ENCODE measurements at places on chromosomes 3 and 15. TPM values are rescaled to one million over a fixed set of nuclear protein-coding genes. Genes with fewer than 3 reads are reported as not detected.

Gene GJD2
- not detected for total RNA-seq

- no peak for DNase-seq
Observed at GRCh38 chr3:72797773-72798543, 50.3 kb downstream of the SHQ1 start.

DNA sequence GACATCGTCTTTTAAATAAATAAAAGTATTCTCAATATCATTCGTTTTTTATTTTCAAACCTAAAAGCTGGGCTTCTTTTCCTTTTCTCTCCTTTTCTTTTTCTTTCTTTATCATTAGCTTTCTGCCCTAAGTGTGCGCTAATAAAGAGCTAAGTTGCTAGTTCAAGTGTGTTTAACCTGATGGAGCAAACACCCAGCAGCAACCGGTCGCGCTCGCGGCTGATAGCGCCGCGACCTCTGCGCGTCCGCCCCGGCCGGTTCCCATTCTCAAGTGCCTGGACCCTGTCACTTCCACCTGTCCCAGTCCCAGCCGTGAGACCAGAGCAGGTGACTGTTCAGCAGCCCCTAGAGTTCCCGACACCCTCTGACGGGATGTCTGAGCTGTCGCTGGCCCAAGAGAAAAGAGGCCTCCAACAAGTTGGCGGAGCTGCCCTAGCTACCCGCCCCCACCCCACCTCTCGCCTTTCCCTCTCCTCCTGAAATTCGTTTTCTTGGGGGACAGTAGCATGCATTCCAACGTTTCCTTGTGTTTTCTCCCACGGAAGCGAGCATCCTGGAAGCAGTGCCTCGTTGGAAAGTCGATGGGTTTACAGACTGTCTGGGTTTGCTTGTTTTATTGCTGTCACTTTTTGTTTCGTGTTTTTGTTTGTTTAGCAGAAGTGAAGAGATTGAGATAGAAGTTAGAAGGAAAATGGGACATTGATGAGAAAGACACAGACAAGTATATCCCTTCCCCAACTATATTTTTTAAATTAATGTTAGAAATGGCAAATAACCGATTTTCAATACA, 3.1 kb upstream of the MECOM start:
- DNase-seq = no peak

DNA sequence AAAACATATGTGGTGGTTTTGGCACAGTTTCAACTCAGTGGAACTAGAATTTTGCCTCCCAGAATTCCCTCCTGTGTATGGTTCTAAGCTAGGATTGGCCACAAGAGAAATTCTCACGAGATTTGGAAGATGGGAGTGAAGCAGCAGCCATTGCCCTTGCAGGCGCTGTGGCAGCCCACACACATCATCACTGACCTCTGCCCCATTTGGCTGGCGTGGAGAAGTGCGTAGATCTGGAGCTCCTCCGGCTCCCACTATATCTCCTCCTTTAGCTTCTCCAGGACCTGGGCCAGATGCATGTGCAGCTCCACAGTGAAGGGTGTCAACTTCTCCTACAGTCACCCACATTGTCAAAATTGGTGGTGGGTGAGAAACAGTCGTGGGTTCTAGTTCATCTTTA, 199.6 kb downstream of the EFHB start:
- DNase-seq = no peak

GRCh38 chr15:54387799-54388198, 409.6 kb downstream of the UNC13C start:
- no peak for DNase-seq

Gene NPAP1
- total RNA-seq = not detected

Gene CSPG4
- total RNA-seq = not detected

DNA sequence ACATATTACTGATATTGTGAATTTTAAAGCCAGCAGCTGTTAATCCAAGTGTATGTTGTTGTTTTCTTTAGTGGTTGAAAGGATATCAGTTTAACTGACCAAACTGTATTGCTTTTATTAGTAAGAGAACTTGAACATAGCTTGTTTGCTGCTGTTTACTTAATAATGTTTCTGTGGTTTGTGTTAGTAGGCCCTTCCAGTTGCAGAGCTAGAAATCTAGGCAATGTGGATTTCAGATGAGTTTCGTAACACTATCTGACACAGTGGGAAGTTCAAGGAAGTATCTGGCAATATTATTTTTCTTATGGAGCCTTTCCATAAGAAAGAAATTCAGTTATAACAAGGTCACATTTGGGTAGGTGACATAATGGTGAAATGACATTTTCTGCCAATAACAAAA, 18.5 kb downstream of the ZNF609 start:
- DNase-seq = no peak

GRCh38 chr3:152100491-152101132, 168.1 kb upstream of the MBNL1 start:
- DNase-seq = no peak

GRCh38 chr3:53748512-53749271, 97.5 kb downstream of the CHDH start:
- DNase-seq = no peak

Gene GABRB3
- total RNA-seq = not detected

GRCh38 chr3:152672320-152672649, 162.6 kb upstream of the P2RY1 start:
- DNase-seq = no peak

- DNase-seq = no peak
Observed at GRCh38 chr3:23041918-23042696, 161.0 kb upstream of the UBE2E2 start.

DNA sequence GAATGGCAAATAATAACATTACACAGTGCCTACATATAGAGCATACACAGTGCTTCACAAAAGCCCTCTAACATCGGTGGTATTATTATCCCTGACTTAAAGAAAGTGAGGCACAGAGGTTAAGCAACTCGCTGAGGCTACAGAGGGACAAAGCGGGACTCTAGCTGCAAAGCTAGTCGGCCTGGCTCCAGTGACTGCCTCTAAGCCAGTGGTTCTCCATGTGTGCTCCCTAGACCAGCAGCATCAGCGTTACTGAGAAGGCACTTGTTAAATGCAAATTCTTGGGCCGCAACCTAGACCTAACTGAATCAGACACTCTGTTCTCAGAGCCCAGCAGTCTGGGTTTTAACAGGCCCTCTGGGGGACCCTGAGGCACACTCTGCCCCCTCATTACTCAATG, 33.1 kb upstream of the LIPC start:
- DNase-seq = no peak

All from activated CD4-positive, alpha-beta T cell treated with anti-CD3 and anti-CD28 coated beads, Interleukin-2, amount 10 ng/mL, durations not matched to agents 24 days and 14 days (primary cell).